Thoracic aorta (tissue), 2 donors: ENCODE measurements at places on chromosomes 5 and 9. TPM values are rescaled to one million over a fixed set of nuclear protein-coding genes. Genes with fewer than 3 reads are reported as not detected.

- H3K4me3 ChIP-seq, result no peak overlapping the region
- no peaks in the 10 kb centered on the region for H3K36me3 ChIP-seq
- H3K4me1 ChIP-seq, result no peaks in the 10 kb centered on the region
- H3K27me3 ChIP-seq, result no peaks in the 10 kb centered on the region
- H3K27ac ChIP-seq, result no peak overlapping the region
Observed at GRCh38 chr5:102969641-102970040, 150.3 kb downstream of the GIN1 start.

- H3K27ac ChIP-seq, result peak overlapping the region; percentile 81
- no peak overlapping the region for H3K4me3 ChIP-seq
- H3K4me1 ChIP-seq, result peaks cover 88% of the 10 kb centered on the region
- H3K27me3 ChIP-seq, result no peaks in the 10 kb centered on the region
- peak; percentile 65 for DNase-seq
- no peaks in the 10 kb centered on the region for H3K36me3 ChIP-seq
Observed at GRCh38 chr5:177545487-177546257, 8.7 kb downstream of the FAM193B start.

- H3K36me3 ChIP-seq, result no peaks in the 10 kb centered on the region
- no peaks in the 10 kb centered on the region for H3K4me1 ChIP-seq
- H3K27ac ChIP-seq, result no peak overlapping the region
- H3K27me3 ChIP-seq, result no peaks in the 10 kb centered on the region
- no peak overlapping the region for H3K4me3 ChIP-seq
Observed at GRCh38 chr5:94820488-94820887, 202.0 kb downstream of the SLF1 start.

DNA sequence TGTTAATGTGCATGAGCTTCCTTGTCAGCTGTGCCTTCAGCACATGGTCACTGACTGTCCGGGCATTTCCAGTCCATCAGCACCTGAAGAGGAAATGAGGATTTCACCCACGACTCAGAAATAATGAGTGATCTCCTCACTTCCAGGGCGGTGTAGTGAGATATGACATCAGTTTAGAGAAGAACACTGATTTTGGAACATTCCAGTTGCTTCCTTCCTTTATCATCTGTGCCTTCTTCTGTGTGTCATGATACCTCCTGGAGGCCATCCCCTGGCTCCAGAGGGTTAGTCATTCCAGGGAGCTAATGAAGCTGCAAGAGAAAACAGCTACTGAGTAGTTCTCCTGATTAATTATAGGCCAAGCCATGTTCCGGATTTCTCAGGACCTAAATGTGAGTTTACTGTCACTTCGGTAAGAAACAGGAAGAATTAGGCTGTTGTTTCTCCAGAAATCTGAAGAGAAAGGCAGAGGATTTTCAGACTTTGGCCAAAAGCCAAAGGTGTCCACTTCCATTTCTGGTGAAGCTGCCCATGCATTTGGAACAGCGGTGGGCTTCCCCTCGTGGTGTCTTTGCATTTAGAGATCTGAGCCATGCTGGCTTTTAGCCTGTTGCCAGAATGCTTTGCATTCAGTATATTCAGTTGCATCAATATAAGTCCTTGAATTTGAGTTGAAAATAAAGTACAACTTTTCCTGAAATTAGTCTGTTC is 161.3 kb upstream of the OTULINL start:
- peaks cover 20% of the 10 kb centered on the region for H3K36me3 ChIP-seq
- H3K27me3 ChIP-seq, result no peaks in the 10 kb centered on the region
- no peak overlapping the region for H3K4me3 ChIP-seq
- H3K27ac ChIP-seq, result no peak overlapping the region
- no peak for DNase-seq
- H3K4me1 ChIP-seq, result no peaks in the 10 kb centered on the region

- no peaks in the 10 kb centered on the region for H3K27me3 ChIP-seq
- H3K4me1 ChIP-seq, result no peaks in the 10 kb centered on the region
- no peak for DNase-seq
- no peak overlapping the region for H3K4me3 ChIP-seq
- H3K36me3 ChIP-seq, result no peaks in the 10 kb centered on the region
Observed at GRCh38 chr5:109645707-109646192, 44.0 kb upstream of the MAN2A1 start.

DNA sequence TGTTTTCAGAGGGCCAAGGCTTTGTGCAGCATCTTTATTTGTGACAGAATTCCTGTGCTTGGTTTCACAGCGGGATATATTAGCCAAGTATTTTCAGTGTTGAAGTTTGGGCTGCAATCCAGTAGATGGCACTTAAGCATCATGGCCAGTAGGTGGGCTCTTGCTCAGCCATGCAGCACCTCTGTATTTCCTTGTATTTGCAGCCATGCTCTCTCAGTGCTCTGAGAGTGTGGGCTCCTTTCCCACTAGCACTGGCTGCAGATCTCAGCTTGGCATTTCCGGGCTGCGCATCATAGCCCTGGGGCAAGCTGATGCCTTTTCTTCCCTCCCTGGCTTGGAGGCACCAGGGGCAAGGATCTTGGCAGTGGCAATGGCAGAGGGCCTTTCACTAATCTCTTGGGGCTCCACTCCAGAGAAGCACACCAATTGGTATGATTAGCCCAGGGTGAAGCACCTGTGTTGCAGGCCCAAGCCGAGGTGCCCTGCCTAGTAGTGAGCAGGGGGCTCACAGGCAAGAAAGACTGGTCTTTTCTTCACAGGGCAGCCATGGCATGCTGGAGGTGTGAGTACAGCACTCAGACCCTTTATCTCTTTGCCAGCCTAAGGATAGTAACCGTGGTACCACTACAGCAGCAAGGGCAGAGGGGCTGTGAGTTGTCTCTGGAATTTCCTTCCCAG is 48.3 kb downstream of the SLCO6A1 start:
- H3K36me3 ChIP-seq, result no peaks in the 10 kb centered on the region
- H3K4me3 ChIP-seq, result no peak overlapping the region
- no peak overlapping the region for H3K27ac ChIP-seq
- no peaks in the 10 kb centered on the region for H3K4me1 ChIP-seq
- DNase-seq, result no peak

The GRM6 gene
- not detected for total RNA-seq

The CTXN3 gene
- total RNA-seq, result not detected

The ALG2 gene
- 19.8 TPM for total RNA-seq

The DMGDH gene
- 0.85 TPM for total RNA-seq
